ENCODE measurements at places on chromosomes 12 and 14. TPM values are rescaled to one million over a fixed set of nuclear protein-coding genes. Genes with fewer than 3 reads are reported as not detected.

DNA sequence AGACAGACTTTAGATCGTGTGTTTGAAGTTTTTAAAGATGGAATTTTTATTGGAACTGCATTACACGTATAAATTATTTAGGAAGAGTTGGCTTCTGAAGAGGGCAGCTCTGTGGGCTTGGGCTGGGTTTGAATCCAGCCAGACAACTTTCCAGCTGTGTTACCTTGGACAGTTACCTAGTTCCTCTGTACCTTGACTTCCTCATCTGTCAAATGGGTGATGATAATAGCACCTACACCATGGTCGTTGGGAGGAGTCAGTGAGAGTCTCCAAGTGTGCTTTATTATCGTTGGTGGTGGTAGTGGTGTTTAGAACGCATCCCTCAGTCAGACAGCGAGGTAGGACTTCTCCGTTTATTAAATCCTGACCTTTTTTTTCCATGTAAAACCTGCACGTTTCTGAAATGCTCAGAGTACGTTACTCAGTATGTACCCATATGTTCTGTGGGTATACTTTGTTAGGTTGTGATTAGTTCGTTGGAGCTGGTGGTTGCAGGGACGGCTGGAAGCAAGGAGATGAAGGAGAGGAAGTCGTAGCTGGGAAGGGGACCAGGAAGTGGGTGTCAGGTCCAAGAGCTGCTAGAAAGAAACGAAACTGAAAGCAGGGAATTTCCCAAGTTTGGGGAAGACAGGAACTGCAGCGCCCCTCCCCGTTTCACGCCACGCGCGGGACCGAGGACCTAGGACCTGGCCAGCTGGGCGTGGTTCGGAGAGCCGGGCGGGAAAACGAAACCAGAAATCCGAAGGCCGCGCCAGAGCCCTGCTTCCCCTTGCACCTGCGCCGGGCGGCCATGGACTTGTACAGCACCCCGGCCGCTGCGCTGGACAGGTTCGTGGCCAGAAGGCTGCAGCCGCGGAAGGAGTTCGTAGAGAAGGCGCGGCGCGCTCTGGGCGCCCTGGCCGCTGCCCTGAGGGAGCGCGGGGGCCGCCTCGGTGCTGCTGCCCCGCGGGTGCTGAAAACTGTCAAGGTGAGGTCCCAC lies at the start of gene OAS3:
Gene OAS3, plus strand, starts transcription at position 734 of the 979 bp plus-strand sequence. Its CDS starts 57 bp downstream, at position 791.
- peak; percentile 68 for DNase-seq

- peak; percentile 60 for DNase-seq
Measured at GRCh38 chr14:33475623-33476022, 475.3 kb downstream of the EGLN3 start.

COX8C gene
- not detected for total RNA-seq

- no peak for DNase-seq
Measured at GRCh38 chr12:69872804-69873203, 47.8 kb downstream of the MYRFL start.

SCNN1A gene
- 460 TPM for total RNA-seq

- no peak for DNase-seq
Measured at GRCh38 chr12:117370588-117370987, 9.2 kb upstream of the NOS1 start.

HOTAIR gene
- 9.2 TPM for total RNA-seq
